K562 (cell line): ENCODE measurements at places on chromosomes 7 and 10.

- no peak for DNase-seq
Measured at GRCh38 chr10:113305871-113306270, 247.0 kb upstream of the HABP2 start.

DNA sequence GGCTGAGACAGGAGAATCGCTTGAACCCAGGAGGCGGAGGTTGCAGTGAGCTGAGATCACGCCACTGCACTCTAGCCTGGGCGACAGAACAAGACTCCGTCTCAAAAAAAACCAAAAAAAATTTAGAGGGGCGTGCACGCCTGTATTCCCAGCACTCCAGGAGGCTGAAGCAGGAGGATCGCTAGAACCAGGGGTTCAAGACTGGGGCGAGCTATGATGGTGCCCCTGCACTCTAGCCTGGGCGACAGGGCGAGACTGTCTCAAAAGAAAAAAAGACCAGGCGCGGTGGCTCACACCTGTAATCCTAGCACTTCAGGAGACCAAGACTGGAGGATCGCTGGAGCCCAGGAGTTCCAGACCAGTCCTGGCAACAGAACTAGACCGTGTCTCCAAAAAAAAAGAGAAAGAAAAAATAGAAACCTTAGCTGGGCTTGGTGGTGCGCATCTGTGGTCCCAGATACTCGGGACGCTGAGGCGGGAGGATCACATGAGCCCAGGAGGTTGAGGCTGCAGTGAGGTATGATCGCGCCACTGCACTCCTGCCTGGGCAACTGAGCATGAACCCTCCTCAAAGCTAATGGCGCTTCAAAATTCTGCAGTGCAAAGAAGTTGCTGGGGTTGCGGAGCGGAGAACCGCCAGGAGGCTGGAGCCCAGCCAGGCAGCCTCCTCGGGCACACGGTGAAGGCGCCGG lies 382 bp upstream of the MBLAC1 start:
- DNase-seq: no peak

- DNase-seq: no peak
Measured at GRCh38 chr10:61097026-61097425, 153.0 kb upstream of the RHOBTB1 start.

- peak; percentile 28 for DNase-seq
Measured at GRCh38 chr10:97498841-97499560, at the start of gene UBTD1. Gene UBTD1 (plus strand): TSS chr10:97498924. CDS start chr10:97499204, 280 bp downstream.

GRCh38 chr10:25177093-25177753 lies 2.4 kb downstream of the GPR158 start:
- no peak for DNase-seq

GRCh38 chr7:124152859-124153692 lies 120.2 kb upstream of the TMEM229A start:
- peak; percentile 9 for DNase-seq

DNA sequence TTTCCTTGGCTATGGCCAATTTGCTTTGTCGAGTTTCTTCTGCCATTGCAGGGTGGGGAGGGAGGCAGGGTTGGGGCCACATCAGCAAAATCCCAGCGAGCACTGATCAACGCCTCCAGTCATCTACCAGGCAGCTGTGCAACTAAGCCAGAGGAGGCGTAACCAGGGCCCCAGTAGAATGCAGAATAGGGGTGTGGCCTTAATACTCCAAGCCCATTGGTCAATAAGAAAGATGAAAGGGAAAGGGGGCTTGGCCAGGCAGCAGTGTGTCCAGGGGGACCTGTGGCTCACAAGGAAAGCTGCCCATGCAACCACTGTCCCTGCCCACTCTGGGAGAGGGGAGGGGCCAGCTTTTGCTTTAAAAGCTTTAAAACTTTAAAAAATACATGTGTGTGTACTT lies 21.5 kb upstream of the GGCT start:
- DNase-seq: peak; percentile 61
